ENCODE measurements at places on chromosomes 3 and 15.

DNA sequence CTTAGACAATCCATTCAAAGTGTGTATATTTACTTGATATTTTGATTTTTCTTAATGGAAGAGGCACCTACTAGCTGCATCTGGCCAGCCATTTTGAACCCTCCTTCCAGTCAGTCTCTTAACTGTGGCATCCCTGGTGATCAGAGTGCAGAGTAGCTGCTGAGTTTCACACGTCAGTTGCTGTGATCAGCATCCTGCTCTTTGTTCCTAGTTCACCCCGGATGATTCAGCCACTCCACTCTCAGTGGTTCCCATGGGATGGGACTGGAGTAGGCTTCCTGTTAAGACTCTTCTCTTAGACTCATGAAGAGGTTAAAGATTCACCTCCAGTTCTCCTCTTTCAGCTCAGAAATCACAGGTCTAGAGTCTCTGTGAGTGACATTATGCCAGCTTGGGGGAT, 75.8 kb downstream of the STXBP5L start:
- DNase-seq: no peak

DNA sequence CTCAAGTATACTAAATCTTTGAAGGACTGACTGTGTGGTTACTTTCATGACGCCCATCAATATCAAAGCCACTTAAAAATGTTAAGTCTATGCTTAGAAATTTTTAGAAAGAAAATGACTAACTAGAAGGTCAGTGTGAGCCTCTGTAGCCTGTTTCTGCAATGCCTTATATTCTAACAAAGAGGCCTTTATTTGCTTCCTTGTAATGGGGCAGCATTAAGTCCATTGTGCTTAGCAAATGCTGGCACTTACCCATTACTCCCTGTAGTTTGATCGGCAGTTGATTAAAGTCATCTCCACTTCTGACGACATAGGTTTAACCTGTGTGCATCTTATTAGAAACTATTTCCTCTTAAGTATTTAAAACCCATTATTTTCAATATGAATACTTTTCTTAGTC, 91.6 kb upstream of the FAM98B start:
- DNase-seq: no peak

- peak; percentile 50 for DNase-seq
Measured at GRCh38 chr3:141738891-141739363, 829 bp downstream of the RNF7 start.

- no peak for DNase-seq
Measured at GRCh38 chr15:33975022-33975565, 6.8 kb downstream of the CHRM5 start.

DNA sequence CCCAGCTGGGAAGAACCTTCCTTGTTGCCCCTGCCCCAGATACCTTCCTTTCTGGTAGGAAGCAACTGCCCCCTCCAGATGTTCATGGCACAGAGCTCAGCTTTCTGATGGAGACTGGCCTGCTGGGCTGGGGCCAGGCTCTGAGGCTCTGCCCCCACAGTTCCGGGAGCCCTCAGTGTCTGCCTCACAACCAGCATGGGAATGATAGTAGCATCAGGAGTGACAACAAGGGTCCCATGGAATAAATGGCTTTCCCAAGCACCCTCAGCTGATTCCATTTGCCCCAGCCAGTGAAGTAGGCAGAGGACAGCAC, 65.6 kb upstream of the IQSEC1 start:
- DNase-seq: no peak

DNA sequence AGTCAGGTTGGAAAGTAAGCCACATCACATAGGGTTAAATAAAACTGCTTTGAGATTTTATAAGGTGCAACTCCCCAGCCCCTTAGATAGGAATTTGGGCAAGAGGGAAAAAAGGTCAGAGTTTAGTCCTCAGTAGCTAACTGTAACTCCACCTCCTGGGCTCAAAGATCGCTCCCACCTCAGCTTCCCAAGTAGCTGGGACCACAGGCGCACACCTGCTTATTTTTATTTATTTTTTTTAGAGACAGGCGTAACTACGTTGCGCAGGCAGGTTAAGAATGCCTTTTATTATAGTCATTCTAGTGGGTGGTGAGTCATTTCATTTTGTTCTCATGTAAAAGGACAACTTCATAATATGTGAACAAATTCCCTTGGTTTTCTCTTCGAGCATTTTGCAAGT, 14.7 kb downstream of the TM2D3 start:
- DNase-seq: no peak

DNA sequence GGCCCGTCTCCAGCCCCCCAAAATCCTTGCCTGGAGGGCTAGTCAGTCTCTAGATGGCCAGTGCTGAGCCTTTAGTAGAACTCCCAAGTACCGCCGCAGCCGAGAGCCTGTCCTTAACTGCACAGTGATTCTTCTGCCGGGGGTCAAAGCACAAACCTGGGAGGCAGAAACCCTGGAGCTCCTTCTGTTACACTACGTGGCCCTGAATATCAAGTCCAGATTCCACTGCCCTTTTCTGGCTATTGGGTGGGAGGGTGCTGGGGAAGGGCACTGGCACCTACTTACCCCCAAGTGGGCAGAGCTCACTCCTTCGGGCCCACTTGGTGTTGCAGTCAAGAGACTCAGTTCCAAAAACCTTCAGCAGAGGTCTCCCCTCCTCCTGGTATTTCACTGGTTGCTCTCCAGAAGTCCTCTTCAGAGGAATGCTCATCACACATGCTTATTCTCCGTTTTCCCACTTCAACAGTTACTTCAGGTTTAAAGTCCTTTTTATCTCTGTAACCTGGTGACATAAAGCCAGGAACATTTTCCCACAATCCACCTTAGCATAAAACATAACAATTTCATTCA, 10.8 kb downstream of the PDHB start:
- no peak for DNase-seq

GRCh38 chr3:113270068-113270467, 58.7 kb downstream of the BOC start:
- DNase-seq: no peak

DNA sequence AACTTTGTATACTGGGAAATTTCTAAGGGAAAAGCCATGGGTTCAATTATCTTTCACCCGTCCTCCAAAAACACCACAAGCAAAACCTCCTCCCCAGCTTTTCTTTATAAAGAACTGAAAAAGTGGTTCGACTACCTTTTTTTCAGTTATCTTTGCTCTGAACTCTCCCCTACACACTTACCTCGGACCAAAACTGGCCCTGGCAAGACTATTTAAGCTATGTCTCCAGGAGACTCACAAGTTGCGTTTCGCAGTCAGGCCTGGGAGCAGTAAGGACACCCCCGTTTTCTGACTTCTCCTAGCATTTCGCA, 645 bp downstream of the COPS2 start:
- no peak for DNase-seq

GRCh38 chr3:160226026-160226907, 1.0 kb downstream of the C3orf80 start:
- DNase-seq: no peak

DNA sequence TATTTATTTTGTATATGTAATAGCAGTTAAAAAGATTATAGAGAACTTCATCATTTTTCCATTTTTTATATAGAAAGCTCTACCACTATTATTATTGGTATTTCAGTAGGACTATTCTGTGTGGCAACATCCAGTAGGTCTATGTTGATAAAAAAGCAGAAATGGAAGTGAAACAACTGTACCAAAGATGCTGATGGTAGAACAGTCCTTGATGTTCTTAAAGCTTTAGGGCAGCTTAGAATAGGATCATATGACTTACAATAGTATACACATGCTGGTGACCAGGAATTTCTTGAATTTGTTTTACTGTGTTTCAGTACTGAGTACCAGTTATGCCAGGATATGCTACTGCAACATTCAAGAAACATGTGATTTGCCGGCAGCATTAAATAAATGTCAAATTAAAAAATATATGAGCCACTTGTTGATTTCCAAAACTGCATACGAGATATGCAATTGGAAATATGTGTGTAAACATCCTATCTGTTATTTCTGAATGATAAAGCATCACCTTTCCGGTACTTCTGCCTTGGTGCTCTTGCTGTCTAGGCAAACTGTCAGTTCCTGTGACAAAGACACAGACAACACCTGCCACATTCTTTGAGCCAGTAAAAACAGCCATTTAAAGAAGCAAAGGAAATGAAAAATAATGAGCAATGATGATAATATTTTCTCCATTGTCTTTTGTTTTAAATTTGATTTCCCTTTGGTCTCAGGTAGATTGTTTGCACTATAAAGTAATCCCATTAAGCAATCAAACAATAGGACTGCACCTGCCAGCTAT, 649.2 kb downstream of the ZPLD1 start:
- DNase-seq: no peak

GRCh38 chr3:12963922-12964701, 109.1 kb downstream of the IQSEC1 start:
- no peak for DNase-seq

DNA sequence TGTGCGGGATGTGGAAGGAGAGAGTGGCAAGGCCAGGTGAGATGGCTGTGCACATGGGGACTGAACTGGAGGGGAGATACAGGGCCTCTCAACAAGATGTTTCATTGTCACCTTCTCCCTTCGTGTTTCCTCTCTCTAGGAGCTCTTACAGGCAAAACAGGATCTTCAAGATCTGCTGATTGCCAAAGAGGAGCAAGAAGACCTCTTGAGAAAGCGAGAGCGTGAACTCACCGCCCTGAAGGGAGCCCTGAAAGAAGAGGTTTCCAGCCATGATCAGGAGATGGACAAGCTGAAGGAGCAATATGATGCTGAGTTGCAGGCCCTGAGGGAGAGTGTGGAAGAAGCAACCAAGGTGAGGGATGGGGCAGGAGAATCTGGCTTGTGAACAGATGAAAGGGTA, 85.2 kb downstream of the CGNL1 start:
- no peak for DNase-seq

DNA sequence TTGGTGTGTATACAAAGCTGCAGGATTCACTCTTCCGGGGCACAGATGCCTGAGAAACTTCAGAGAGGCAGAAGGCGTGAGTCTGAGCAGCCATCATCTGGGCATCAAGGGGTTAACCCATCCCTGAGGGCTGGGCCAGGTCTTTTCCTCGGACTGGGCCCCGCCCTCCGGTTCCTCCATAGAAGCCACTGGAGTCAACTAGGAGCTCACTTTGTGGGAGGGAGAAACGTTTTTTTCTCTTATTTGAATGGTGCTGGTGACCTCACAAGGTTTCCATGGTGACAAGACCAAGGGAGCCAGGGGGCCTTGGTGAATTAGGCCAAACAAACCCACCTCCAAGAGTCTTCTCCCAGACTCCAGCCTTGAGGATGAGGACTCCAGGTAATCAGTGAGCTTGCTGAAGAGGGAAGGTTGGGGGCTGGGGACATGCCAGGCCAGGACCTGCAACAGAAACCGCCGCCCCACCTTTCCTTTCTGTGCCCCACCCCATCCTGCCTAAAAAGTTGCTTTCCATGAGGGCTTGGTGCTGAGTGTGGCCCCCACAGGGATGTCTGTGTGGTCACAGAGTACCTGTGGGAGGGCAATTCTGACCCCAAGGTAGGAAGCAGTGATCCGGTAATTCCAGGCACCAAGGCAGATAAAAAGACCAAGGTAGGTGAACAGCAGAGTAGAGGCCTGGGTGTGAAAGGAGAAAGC, 14.8 kb upstream of the INSYN1 start:
- no peak for DNase-seq

DNA sequence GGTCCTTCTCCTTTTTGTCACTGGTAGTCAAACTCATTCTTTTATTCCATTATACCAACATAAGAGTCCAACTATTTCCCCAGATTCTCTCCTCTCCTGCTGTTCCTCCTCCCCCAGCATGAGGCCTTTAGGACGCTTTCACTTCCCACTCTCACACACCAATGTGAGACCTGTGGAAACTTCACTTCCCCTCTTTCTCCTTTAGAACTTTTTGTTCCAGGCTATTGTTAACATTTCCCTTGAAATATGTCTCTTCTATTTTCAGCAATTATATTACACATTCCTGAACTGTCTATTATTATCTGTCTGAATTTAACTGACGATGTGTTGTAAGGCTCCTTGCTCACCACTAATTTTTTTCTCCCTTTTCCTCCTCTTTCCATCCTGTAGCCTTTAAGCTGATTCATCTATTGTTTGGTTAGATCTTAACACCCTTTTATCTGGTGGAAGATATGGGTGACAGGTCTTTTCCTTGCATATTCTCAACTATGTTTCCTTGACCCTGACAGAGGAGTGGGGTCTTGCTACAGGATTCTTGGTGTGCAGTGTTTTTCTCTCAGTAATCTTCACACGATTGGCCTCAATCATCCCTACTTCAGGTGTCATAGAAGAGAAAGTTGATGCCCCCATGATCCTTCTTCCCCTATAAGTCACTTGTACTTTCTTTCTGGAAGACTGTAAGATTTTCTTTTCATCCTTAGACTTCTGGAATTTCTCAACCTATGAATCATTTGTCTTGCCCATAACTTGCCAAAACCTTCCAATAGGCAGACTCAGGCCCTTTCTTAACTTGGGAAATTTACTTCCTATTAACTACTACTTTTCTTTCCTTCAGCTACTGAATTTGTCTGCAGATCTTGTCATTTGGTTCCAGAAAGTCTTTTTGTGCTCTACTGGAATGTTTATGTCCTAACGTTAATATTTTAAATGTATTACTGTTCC, 5.9 kb downstream of the CYP19A1 start:
- DNase-seq: no peak

GRCh38 chr3:23463791-23464190, 260.7 kb downstream of the UBE2E2 start:
- no peak for DNase-seq

DNA sequence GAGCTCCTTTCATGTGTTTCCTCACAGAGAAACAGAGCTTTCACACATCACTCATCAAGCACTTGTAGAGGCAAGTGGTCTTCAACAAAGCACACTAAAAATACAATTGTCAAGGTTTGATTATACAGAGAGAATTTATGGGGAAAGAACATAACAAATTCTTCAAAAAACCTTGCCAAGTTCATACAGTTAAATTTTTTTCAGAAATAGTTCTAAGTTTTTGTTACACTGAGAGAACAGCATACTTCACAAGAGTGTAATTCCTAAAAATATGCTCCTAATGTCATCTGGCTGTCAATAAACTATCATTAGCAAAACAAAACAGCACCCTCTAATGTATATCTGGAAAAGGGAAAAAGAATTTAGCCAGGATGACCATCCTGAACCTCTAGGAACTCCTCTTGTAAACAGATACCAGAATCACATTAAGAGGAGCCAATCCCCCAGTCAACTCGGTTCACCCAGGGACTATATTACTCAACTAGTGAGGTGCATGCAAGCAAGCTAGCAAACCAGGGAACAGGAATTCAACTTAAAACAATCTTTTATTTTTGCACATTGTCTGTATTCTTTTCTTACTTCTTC, 63.3 kb downstream of the RAD18 start:
- DNase-seq: no peak

- no peak for DNase-seq
Measured at GRCh38 chr15:36465304-36465703, 114.1 kb upstream of the CDIN1 start.

DNA sequence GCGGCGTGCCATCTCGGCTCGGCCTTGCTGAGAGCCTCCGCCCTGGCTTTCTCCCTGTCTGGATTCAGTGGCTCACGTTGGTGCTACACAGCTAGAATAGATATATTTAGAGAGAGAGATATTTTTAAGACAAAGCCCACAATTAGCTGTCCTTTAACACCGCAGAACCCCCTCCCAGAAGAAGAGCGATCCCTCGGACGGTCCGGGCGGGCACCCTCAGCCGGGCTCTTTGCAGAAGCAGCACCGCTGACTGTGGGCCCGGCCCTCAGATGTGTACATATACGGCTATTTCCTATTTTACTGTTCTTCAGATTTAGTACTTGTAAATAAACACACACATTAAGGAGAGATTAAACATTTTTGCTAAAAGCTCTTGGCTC, 54.1 kb downstream of the PLXNA1 start:
- DNase-seq: no peak
